ENCODE measurements at places on chromosomes 13 and 19.

- DNase-seq: peak; percentile 73
These were observed 218.0 kb upstream of the SERP2 start for GRCh38 chr13:44155422-44156293.

GRCh38 chr13:80824229-80824628 is 483.3 kb upstream of the SPRY2 start:
- no peak for DNase-seq

GRCh38 chr13:113855012-113855921 is 8.6 kb downstream of the GAS6 start:
- DNase-seq: no peak

DNA sequence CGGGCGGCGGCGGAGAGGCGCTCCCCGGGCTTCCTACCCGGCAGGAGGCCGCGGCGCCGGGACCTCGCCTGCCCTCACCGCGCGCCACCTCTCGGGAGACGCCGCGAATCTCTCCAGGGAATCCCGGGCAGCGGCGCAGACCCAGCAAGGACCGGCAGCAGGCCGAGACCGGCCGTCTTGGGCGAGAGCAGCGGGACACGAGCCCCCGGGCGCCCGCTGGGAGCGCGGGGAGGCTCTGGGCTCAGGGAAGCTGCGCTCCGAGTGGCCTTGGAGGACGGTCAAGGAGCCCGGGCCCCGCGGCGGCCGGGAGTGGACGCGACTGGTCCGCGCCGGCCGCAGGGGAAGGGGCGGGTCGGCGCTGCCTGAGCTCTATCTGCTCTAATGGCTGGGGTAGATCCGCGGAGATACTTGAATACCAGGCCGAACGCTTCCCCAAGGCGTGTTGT is 14.7 kb downstream of the CDX2 start:
- DNase-seq: no peak

- DNase-seq: no peak
These were observed 1358.1 kb downstream of the EFNB2 start for GRCh38 chr13:105177265-105177900.

GRCh38 chr19:18626906-18627305 is 9.9 kb upstream of the KLHL26 start:
- DNase-seq: no peak

DNA sequence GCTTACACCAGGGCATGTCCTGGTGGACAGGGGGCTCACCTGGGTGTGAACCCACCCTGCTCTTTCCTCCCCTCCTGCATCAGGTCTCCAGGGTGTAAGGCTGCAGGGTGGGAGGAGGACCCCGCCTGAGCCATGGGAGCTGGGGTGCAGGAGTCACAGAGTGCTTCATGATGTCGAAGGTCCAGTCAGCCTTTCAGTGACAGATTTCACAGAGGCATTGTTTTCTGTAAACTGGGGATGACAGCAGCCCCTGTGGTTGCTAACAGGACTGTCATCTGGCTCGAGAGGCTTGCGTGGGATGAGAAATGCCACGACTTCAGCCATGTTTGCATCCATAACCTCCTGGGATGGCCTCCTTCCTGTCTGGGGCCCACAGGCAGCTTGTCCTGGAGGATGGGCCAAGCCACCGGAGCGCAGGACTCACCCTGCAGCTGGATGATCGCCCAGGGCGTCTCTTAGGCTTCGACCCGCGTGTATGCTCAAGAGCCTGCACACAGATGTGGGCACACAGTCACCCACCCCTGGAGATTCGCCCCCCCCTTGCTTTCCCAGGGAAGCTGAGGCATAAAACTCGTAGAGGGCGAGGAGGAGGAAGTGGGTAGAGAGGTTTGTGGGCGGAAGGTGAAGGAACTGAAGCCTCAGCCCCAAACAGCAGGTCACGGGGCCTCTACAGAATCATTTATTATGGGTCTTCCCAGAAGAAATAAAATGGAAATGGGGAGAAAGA is 4.9 kb downstream of the NANOS3 start:
- DNase-seq: peak; percentile 62

GRCh38 chr13:74136084-74136658 is 2.0 kb upstream of the KLF12 start:
- peak; percentile 33 for DNase-seq

DNA sequence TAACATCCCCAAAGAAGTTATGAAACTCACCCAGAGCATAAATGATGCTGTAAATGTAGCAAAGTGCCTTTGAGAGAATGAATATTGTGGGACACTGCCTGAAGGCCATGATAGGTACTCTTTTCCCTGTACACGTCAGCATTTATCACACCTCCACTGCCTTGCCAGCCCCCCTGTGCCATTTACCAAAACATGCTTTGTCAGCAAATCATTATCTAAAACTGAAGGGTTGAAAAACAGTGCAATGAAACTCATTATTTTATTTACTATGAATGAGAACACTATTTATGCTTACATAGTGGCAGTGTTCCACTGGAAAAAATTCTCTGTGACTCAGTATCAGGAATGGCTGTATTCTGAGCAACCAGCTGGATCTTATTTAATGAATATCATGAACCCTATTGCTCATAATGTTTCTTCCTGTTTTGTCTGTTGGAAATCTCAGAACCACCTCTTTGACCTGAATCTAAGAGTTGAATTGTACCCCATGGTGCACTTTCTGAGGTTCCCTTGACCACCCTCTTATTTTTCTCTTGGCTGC is 564.1 kb downstream of the DCT start:
- DNase-seq: peak; percentile 68

GRCh38 chr13:21676611-21677021 is 5.7 kb downstream of the FGF9 start:
- DNase-seq: peak; percentile 26

- DNase-seq: peak; percentile 47
These were observed 4.4 kb downstream of the CCDC61 start for GRCh38 chr19:45999653-46000121.

DNA sequence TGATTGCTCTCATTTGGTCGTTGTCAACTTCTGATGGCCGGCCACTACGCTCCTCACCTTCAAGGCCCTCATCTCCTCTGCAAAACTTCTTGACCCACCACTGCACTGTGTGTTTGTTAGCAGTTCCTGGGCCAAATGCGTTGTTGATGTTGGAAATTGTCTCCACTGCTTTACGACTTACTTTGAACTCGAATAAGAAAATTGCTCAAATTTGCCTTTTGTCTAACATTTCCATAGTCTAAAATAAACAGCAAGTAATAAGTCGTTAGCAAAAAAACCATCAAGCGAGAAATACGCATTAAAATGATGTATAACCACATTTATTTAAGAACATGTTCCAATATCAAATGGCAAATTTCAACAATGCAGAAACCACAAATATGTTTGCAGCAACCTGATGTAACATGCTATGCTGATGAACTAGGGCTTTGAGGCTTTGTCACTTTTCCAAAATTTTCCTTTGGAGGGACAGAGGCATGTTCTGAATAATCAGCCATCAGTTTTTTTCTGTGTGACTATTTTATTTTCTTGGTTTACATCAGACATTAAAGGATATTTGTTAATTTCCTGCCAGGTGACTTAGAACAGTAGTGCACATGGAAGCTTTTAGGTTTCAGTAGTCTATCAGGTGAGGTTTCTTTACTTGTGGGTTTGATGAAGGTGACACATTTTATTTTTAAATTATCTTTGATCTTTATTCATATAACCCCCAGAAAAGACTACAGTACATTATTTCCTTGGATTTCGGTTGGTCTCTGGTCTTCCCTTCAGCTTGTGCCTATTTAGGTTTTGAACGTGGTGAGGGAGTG is 74.7 kb upstream of the TEX29 start:
- peak; percentile 56 for DNase-seq

DNA sequence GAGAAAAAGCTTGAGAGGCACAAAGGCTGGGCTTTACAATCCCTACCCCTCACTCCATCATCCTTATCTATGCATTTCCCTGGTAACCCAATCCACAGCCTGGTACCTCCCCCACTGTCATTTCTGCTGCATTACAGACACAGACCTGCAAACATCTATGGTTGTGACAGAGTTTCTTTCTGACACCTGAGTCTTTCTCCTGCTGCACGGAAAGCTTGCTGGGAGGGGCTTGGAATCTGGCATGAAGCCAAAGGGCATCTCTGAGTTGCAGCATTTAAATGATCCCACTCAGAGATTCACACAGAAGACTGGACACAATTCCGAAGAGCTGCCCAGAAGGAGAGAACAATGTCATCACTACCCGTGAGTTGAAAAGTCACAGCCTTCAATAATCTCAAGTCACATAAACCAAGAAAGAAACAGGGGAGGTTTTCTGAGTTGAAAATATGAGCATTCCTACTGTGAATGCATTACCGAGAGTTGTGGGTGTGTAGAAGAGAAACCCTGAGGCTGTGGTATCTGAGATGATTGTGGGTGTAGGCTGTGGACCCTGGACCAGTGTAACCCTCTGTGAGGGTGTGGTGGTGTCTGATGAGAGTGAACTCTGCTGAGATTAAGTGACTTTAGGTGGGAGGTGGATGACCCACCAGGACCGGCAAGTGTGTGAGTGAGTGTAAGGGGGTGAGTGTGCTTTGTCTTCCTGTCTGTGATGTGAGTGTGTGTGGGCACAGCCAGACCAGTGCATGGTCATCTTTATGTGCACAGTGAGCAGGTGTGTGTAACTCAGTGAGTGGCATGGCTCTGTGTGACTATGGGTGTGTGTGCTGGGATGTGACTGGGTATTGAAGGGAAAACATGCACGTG is at the start of gene LGALS14:
LGALS14 (plus strand) TSS at position 301 of the 864 bp plus-strand sequence; CDS start at position 349, 48 bp downstream.
- DNase-seq: no peak

DNA sequence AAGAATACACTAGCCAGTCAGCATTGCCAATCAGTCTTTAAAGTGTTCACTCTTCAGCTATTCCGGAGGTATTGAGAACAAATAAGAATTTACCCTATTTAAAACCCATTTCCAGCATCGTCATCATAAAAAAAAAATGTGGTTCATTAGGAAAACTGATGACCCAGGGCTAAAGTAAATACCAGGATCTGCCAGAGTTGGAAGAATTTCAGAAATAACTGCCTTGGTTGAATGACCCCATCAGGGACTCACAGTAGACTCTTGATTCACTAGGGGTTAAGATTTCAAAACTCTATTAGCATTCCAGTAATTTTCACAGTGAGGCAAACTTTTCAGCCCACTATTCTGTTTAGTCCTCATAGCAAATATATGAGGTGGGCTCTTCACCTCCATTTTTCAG is 377.0 kb downstream of the ITGBL1 start:
- DNase-seq: no peak

- DNase-seq: no peak
These were observed 42.4 kb downstream of the ADGRE3 start for GRCh38 chr19:14632286-14632685.

GRCh38 chr13:100544866-100545683 is 43.5 kb downstream of the GGACT start:
- no peak for DNase-seq

DNA sequence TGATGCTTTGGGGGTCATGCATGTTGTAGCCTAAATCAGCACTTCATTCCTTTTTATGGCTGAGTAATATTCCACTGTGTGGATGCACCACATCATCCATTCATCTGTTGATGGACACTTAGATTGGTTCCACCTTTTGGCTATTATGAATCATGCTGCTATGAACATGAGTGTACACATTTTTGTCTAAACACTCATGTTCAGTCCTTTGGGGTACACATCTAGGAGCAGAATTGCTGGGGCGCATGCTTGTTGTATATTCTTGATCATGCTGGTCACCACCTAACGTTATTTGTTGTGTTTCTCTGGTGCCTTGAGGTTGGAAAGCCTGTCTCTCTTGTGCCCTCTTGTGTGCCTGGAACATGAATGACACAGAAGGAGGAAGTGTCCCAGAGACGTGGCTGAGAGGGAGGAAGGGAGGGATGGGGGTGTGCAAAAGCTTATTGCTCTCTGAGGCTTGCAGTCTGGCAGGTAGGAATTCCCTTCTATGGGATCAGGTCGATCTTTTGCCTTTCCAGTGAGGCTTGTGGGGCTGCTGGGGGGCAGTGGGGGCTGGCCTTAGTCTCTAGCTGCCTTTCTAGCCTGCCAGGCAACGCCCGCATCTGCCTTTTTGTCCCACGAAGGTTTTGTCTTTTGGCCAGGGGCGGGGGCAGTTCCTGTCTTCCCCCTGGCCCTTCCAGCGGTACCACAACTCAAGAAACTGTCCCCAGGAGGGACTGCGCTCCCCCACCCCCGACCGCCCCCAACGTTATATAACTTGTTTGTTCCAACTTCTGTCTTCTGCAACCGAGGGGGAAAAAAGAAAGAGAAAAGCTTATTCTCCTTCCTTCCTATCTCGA is 7.6 kb downstream of the KLHL26 start:
- DNase-seq: no peak

DNA sequence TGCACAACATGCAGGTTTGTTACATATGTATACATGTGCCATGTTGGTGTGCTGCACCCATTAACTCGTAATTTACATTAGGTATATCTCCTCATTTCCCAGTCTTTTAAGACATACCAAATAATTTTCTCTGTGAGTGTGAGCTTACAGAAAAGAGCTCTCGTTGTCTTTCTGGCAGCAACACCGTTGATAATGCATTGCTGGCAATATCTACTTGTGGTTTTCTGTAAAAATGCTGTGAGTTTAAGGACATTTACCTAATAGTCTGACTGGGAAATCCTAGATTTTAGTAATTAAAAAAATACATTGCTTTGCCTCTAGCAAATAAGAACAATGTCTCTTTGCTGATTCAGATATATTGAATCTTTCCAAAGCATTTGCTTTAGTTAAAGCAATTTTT is 8.4 kb downstream of the IGFL3 start:
- no peak for DNase-seq

DNA sequence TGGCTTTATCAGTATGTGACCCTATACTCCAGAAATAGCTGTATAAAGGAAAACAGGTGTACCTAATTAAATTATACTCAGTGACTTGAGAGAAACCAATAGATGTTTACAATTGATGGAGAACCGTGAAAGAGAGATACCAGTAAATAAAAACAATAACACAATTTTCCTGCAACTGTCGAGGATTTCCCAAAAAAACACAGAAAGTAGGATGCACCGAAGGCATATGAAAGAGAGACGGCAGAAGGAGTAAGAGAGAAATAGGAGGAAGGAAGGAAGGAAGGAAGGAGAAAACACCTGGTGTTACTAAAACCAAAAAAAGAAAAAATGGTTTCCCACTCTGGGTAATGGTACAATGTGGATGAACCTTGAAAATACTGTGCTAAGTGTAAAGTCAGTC is 6.8 kb upstream of the ZNF229 start:
- DNase-seq: no peak
